Activated CD4-positive, alpha-beta T cell treated with anti-CD3 and anti-CD28 coated beads, Interleukin-2, amount 50 U/mL, for 4 hours (primary cell): ENCODE measurements at places on chromosomes 2 and 18.

GRCh38 chr2:12282780-12283695 is 433.7 kb upstream of the TRIB2 start:
- DNase-seq: no peak

GRCh38 chr2:96685577-96686459 is 43.3 kb downstream of the FER1L5 start:
- no peak for DNase-seq

DNA sequence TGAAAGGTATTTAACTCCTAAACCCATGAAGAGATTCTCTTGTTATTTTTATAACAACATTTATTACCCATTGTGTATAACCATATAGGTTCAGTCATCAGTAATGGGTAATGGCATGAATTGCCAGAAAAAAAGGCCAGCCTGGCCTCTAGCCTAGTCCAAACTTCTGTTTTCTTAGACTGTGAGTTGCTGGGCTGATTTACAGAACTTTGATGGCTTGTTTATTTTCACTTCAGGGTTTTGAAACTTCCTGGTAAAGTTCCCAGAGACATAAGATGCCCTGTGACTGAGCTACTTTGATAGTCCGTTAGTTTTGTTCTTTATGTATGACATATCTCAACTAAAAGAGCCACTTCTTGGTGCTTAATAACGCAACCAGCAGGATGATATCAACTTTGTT is 164.8 kb downstream of the METTL4 start:
- no peak for DNase-seq

- no peak for DNase-seq
Measured at GRCh38 chr2:176158855-176159662, 2.0 kb downstream of the HOXD3 start.

DNA sequence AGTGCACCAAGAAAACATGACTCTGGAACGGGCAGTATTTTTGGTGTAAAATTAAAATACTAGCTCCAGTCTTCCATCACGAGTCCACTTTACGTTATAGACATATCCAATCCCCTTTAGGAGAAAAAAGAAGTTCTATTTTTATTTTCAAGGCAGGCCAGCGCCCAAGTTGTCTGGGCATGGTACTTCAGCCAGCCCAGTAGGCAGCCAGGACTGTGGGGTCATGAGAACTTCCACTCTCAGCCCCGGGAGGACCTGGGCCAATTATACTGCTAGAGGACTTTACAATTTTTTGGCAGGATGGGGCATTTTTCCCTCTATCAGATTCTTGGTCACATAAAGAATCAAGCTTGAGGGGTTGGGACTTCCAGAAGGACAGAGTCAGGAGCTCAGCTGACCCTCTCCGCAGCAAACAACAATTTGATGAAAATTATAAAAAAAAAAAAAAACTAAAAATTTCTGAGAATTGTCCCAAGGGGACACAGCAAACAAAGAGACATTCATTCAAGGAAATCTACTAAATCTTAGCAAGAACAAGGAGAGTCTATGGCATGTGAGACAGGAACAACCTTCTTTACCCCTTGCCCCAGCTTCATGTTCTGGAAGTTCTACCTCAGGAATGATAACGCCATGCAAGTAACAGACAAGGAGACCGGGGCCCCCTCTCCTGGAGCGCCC is 37.3 kb upstream of the B3GNT2 start:
- DNase-seq: no peak

GRCh38 chr18:23155537-23155936 is 20.3 kb downstream of the CABLES1 start:
- no peak for DNase-seq

DNA sequence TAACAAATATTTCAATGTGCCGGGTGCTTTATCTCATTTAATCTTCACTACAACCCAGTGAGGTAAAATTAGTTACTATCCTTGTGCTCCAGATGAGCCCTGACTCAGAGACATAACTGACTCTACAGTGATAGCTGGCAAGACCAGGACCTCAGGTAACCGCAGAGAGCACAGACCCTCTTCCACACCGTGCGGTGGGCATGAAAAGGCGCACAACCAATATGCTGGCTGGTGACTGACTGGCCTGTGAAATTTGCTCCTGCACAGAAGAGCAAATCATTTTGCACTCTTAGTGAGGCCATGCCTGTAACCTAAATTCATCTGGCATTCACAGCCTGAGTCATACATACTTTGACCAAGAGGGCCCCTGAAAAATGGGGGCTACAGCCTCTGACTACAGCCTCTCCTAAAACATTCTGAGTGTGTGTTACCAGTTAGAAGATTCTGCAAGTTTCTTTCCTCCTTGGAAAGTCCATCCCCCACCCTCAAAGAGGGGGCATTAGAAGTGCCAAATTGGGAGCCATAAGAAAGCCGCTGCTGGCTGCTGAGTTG is 22.4 kb upstream of the MSGN1 start:
- no peak for DNase-seq

DNA sequence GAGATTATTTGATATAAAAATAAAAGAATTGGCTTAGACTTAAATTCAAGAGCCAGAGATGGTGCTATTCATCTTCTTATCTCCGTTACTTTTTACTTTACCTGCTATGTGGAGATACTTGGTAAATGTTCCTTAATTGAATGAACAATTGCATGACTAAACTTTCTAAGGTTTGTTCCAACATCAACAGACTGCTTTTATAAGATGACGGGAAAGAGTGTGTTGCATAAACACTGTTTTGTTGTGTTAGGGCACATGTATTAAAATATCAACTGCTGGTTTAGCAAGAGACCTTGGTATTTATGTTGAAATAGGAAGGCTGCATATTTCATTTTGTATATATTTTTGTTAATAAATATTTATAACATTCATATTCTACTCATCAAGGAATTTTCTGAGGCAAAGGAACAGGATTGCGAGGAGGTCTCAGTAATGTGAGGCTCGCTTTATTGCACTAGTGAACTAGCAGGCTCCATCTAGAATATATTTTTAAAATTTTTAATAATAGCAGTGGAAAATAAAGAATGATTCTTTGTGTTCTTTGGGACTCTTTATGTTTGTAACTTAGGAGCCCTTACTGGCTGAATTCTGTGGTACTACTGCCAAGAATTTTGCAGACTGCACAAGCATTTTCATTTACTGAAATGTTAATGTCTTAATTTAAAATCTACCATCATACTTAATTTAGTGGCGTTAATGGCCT is 10.7 kb upstream of the NFE2L2 start:
- DNase-seq: no peak

GRCh38 chr2:12797815-12798214 is 81.1 kb downstream of the TRIB2 start:
- no peak for DNase-seq

- no peak for DNase-seq
Measured at GRCh38 chr2:14996351-14997014, 364.0 kb downstream of the LRATD1 start.

DNA sequence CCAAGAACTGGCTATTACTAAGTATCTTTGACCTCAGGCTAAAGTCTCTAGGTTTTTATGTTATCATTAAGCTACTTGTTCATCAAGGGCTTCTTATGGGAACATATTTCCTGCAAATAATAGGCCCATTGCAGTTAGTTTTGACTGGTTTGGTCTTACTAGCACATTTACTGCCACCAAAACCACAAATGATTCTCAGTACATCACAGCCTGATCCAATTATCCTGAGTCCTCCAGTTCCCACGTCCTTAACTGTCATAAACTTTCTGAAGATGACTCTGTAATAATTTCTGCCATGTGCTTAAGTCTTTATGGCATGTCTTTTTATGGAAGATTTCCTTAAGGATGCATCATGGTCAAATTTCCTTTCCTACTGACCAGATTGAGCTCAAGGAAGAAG is 123.3 kb upstream of the TANK start:
- no peak for DNase-seq

DNA sequence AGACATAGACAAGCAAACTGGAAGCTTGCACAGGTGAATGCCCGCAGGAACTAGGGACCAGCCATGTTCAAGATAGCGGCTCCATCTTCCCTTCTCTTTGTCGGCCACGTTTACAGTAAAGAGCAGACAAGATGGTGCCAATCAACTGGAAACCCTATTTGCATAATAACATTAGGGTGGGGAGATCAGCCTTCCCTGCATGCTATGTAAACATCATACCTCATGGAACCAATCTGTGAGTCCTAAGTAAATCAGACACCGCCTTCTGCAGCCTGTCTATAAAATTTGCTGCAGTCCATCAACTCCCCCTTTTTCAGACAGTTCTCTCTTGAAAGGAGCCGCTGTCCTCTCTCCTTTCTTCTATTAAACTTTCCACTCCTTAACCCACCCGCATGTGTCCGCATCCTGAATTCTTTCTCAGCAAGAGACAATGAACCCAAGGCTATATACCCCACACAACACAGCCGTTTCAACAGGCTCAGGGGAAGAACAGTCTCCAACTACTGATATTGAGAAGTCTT is 384.4 kb downstream of the EIPR1 start:
- DNase-seq: no peak

- DNase-seq: no peak
Measured at GRCh38 chr2:11009891-11010290, 98.2 kb downstream of the KCNF1 start.
